ENCODE measurements at places on chromosomes 1 and 21.

DNA sequence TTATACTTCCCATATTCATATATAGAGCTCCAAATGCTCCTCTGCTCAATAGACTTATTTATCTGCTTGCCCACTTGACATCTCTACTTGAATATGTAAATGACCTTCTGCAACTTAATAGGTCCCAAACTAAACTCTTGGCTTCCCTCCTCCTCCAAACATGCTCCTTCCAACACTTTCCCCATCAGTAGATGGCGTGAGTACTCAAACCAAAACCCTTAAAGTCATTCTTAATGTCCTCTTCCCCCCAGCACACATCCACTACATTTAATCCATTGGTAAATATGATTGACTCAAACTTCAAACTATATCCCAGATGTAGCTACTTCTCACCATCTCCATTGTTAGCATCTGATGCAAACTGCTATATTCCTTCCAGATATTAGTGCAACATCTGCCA, 48.5 kb upstream of the PBX1 start:
- no peak for DNase-seq

DNA sequence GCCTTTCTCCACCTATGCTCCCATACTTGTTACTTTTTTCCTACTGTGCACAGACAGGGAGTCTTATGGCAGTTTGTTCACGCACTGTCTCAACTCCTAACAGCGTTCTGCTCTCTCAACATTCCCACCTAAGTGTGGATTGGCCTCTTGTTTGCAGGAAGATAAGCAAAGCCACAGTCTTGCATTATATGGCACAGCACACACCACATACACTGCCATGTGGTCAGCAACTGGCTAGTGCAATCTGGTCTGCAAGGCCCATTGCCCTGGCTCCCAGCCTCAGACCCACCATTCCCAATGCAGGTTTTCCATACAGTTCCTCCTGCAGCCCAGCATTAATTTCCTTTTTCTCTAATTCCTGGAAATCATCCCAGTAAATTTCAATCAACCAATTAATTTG, 38.3 kb upstream of the LAMC2 start:
- no peak for DNase-seq

DNA sequence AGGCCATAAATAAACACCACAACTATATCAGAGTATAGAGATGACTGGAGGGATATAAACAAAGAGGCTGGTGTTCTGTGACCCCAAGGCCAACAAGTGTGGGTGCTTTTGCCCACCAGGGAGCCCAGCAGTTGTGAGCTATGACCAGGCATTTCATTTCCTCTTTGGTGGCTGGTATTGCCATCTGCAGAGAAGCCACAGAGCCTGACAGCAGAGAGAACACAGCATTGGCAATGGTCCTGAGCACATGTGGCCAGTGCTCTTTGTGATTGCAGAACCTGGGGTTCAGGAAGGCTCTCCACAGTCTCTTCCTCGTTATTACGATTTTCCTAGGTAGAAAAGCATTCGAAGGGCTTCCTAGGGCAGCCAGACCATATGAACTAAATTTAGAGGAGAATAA, 112.3 kb downstream of the TM2D1 start:
- no peak for DNase-seq

GRCh38 chr1:110526201-110526780, 7.3 kb upstream of the KCNA10 start:
- no peak for DNase-seq

GRCh38 chr1:899636-900317, 23.9 kb upstream of the SAMD11 start:
- DNase-seq = no peak

DNA sequence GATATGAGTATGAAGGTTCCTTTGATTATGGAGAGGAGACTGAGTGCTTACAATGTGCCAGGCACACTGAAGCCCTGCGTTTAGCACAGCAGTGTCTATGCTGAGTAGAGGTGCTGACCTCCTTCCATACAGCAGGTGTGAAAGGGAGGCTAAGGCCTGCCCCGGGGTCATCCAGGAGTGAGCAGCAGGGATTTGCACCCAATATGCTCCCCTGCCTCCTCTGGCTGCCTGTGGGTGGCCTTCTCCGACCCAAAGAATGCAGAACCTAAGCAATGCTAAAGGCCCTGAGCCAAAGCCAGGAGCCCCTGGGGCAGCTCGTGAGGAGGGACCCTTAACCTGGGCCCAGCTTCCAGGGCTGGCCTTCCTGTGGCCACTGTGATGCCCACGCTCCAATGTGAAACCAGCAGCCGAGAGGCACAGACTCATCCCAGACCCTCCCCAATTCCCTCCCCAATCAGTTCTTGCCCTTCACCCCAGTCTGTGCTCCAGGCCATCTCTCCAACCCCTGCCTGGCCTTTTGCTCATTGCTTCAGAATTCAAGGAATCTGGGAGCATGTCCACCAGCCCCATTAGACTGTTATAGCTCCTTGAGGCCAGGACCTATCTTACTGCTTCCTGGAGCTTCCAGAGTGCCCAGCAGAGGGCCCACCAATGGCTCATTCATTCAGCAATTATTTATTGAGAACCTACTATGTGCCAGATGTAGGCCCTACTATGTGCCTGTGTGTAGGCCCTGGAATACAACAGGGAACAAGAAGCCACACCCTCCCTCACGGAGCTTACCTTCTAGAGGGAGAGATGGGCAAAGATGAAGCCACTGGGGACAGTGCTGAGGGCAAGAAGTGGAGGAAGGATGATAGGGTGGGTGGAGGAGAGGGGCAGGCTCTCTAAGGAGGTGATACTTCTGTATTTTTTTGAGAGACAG, 53.3 kb downstream of the TAS1R2 start:
- no peak for DNase-seq

- peak; percentile 24 for DNase-seq
Observed at GRCh38 chr1:15246960-15247614, at the start of gene FHAD1. Gene FHAD1, plus strand, starts transcription at chr1:15247223. Its CDS starts 4,562 bp downstream, at chr1:15251785.

DNA sequence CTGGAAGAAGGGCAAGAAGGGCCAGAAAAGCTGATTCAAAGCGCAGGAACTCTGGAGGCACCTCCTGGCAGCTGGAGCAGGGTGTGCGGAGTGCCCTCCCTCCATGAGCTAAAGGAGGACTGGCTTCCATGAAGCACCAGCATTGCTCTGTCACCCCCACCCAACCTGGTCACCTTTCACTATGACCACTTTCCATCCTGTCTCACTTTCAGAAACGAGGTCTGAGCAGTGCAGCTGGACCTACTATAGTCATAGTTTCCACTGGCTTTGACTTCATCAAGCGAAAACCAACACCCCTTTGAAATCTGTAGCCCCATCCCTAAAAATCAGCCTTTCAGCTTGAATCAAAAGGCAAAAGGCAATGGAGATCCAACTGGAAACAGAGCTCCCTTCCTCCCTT, 84.8 kb upstream of the CACNA1E start:
- DNase-seq = no peak

DNA sequence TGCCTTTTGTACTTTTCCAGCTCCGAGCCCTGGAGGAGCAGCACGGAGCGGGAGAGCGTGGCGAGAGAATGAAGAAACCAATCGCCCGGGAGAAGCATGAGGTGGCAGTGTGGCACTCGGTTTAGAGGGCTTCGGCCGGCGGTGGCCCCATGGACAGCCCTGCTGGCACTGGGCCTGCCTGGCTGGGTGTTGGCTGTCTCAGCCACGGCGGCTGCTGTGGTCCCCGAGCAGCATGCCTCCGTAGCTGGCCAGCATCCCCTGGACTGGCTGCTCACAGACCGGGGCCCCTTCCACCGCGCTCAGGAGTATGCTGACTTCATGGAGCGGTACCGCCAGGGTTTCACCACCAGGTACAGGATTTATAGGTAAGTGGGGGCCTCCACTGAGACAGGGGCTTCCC, 59.0 kb downstream of the BRINP2 start:
- no peak for DNase-seq

DNA sequence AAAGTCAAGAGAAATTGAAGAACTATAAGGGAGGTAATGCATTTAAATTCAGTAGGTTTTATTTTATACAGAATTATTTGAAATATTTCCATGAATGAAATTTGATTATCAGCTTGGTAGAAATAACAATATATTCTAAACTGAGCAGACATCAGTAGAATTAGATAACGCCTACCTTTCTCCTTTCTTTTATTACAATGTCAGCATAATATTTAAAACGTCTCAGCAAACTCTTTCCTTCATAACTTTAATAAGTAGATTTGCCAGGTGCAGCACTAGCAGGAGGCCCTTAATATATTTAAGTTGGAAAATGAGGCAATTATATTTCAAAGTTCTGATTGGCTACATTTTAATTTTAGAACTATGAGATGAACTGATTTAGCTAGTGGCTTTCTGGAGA, 298.8 kb downstream of the BRINP3 start:
- DNase-seq = no peak

DNA sequence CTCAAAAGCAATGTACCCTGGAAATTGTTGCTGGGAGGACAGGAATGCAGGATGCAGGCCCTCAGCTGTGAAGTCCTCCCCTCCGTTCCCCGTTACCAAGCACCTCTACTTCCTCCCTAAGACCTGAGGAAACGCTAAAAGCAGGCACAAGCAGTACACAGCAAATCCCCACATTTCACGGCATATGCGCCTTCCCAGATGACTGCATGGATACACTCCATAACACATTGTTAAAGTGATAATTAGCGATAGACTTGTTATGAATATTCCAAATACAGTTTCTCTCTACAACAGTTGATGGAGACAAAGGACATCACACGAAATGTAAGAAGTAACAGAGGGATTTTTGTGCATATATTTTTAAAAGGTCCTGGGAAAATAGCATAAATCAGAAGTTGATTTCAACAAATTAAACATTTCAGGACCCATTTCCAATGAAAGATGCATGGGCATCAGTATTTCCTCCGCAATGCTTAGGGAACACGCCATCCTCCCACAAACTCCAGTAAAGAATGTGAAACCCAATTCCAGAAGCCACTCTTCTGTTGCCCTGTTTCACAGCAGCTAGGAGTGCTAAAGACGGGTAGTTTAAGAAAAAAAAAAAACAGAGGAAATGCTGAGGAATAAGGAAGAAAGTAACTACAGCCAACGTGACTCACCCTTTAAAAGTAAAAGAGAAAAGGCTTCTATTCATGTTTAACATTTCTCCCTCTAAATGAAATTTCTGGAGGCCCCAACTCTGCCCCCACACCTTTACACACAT, 75.5 kb downstream of the HIVEP3 start:
- no peak for DNase-seq

DNA sequence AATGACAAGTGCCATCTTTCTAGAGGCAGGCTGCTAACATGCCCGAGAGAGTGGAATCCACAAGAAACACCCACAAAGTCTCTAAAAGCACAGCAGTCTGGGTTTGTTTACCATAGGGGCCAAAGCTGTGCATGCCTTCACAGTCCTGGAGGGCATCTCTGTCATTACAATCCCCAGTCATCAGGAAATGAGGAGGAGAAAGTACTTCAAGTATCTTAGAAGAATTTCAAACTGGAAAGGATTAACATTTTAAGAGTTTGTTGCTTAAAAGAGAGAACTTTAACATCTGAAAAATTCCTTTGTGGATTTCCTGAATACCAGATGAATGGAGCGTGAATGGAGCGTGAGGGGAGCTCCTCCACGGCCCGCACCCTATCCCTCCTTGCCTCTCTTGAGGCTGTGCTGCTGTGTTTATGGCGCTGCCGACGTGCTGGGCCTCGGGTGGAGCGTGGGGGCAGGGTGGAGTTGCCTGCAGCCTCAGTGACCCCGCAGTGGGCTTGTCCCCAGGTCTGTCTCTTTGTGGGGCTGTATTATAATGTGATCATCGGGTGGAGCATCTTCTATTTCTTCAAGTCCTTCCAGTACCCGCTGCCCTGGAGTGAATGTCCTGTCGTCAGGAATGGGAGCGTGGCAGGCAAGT, 23.3 kb downstream of the SLC6A17 start:
- DNase-seq = no peak

- peak; percentile 85 for DNase-seq
Observed at GRCh38 chr1:225428068-225428880, 436 bp upstream of the LBR start.
